Activated CD4-positive, alpha-beta T cell treated with anti-CD3 and anti-CD28 coated beads for 36 hours (primary cell): ENCODE measurements at places on chromosomes 5 and 9. TPM values are rescaled to one million over a fixed set of nuclear protein-coding genes. Genes with fewer than 3 reads are reported as not detected.

DNA sequence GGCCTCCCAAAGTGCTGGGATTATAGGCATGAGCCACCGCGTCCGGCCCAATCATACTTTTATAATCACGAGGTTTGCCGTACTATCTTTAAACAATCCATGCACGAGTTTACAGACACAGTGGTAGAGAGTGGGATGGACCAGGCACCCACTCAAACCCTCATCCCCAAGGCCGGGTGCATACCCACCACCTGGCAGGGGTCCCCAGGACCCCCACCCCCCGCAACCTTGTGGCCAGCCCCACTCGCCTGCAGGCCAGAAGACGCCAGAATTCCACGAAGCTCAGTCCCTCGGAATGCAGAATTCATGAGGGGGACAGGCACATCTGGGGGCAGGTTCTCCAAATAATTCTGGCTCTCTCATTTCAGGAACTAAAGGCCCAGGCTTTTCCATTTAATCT lies 17.1 kb downstream of the NACC2 start:
- no peak for DNase-seq

GRCh38 chr5:173896631-173897030 lies 8.5 kb downstream of the CPEB4 start:
- no peak for DNase-seq

- DNase-seq, result no peak
Observed at GRCh38 chr5:169164481-169164925, 136.4 kb downstream of the SLIT3 start.

- DNase-seq, result no peak
Observed at GRCh38 chr5:123156577-123157296, 67.7 kb downstream of the PRDM6 start.

GRCh38 chr5:155101697-155102096 lies 88.1 kb downstream of the KIF4B start:
- no peak for DNase-seq

DNA sequence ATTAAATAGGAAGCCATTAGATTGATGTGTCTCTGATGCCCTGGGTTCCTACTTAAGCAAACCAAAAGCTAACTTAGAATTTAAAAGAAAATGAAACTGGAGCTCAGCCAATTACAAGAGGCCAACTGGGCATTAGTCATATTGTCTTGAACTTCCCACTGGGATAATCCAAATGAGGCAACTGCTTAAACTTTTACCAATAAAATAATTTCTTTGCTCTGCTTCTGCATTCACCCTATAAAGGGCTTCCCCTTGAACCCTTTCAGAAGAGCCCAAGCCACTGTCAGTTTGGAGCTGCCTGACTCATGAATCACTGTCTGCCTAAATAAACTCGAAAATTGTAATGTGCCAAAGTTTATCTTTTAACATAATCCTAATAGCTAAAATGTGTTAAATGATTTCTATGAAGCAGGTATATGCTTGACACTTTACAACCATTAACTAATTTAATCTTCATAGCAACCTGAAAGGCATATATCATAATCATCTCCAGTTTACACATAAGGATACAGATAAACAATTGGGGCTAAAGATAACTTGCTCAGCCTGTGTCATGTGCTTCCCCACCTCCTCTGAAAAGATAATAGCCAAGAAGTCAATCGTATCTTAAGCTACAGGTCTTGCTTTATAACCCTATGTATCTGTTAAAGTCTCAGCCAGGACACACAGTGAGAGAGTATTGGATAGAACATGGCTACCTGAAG lies 11.5 kb downstream of the GPR150 start:
- DNase-seq, result no peak

Gene CDKN2B
- total RNA-seq, result not detected

DNA sequence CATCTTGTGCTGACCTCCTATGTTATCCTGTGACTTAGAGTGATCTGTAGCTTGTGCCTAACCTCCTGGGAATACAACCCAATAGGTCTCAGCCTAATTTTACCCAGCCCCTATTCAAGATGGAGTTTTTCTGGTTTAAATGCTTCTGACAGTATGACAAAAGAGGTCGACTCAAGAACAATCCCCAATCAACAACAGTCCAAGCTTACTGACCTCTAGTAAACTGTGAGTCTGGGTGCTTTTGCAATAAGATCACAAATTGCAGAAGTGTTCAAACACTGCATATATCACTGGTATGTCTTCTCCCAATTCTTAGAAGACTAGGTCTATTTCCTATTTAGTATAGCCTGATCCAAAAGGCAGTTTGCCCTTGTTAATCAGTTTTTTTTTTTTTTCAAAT lies 323.5 kb upstream of the PTGER4 start:
- DNase-seq, result no peak

DNA sequence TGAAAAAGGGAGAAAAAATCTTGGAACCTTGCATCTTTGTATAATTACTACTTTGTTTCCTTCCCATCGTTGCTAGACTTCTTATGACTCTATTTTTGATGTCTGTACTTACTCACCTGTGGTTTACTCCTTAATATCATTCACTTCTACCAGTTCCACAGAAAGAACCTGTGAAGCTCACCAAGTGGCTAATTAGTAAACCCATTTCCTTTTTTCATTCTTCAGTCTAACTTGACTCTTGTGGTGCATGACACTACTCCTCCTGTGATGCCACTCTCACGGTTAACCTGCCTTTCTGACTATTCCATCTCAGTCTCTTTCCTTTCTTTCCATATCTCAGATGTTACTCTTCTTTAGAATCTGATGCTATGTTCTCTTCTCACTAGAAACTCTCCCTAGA lies 14.6 kb downstream of the RECK start:
- no peak for DNase-seq

DNA sequence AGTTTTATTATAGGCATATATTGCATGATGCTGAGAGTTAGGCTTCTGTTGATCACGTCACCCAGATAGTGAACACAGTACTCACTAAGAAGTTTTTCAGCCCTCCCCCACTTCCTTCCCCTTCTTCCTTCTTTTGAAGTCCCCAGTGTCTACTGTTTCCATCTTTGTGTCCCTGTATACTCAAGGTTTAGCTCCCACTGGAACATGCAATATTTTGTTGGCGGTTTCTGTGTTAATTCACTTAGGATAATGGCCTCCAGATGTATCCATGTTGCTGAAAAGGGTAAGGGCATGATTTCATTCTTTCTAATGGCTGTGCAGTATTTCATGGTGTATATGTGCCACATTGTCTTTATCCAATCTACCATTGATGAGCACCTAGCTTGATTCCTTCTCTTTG lies 764.3 kb downstream of the MTRR start:
- DNase-seq, result no peak
